ENCODE measurements at places on chromosomes 11 and 22.

- peak; percentile 73 for DNase-seq
Measured at GRCh38 chr11:40597546-40598113, 861.8 kb downstream of the LRRC4C start.

GRCh38 chr11:76284161-76284560, 77.9 kb upstream of the WNT11 start:
- no peak for DNase-seq

- no peak for DNase-seq
Measured at GRCh38 chr11:33689085-33689484, 11.5 kb downstream of the C11orf91 start.

DNA sequence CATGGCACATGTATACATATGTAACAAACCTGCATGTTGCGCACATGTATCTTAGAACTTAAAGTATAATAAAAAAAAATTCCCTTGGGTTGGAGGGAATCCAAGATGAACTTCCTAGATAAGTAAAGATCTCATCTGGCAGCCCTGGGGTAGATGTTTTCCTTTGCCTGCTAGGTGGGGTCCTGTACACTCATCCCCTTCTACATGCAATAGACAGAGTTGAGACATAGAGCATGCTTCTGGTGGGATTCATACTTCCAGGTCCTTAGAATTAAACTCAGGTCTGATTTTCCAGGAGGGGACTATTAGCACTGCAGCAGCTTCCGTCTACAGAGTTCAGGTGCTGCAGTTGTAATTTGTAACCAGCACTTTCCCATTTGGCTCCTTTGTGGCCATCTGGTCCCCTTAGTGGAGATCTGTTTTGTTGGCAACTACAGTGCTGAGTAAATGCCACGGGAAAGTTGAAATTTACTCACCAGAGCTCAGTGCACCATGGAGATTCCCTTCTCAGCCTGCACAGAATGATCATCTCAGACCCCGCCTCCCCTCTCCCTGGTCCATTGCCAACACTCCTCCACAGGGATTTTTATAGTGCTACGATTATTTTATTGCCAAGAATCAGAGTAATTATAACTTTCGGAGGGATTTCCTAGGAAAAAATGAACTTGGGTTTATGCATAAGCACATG, 220.1 kb upstream of the E2F8 start:
- peak; percentile 85 for DNase-seq

DNA sequence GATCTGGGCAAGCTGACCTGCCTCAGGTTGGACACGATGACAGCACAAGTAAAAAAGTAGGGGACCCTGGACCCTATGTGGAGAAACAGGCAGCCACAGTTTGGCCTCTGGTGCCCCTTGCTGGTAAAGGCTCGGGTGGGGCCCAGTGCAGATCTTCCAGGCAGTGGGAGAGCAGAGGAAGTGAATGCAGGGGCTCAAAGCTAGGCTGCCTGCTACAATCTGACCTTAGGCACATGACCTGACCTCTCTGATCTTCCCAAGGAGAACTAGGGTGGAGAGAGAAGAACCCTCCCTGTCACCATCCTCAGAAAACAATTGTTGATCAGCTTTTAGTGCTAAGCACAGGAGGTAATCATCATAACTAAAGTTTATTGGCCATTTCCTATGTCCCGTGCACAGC, 76.5 kb downstream of the PDE2A start:
- no peak for DNase-seq

DNA sequence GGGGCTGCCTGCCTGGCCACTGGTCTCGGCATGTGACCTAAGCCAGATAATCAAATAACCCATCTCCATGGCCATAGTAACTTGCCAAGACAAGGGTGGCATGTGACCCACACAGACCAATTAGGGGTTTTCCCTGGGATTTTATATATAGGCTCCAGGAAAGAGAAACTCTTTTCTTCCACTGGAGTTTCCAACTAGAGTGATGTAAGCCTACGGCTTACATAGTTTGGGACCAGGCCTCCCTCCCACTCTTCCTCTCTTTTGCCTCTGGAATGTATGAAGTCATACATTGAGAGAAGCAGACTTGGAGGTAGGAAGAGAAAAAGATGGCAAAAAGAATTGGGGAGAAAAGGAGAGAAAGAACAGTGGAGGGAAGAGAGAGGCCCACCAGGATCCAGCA, 84.6 kb upstream of the LDLRAD3 start:
- no peak for DNase-seq

DNA sequence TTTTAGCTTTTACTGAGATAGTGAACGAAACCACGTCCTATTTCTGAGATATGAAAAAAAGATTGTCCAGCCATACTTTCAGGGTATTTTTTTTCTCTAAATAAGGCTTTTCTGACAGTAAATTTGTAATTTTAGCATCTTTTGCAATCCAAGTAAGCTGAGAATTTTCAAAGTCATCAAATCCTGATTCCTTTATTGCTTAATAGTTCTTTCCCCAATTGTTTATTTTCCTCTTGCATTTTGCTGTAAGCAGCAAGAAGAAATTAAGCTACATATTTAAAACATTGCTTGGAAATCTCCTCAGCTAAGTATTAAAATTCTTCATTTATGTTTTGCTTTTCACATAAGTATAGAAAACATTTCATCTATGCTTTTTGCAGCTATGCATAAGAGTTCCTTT, 493.3 kb upstream of the CCDC179 start:
- no peak for DNase-seq

DNA sequence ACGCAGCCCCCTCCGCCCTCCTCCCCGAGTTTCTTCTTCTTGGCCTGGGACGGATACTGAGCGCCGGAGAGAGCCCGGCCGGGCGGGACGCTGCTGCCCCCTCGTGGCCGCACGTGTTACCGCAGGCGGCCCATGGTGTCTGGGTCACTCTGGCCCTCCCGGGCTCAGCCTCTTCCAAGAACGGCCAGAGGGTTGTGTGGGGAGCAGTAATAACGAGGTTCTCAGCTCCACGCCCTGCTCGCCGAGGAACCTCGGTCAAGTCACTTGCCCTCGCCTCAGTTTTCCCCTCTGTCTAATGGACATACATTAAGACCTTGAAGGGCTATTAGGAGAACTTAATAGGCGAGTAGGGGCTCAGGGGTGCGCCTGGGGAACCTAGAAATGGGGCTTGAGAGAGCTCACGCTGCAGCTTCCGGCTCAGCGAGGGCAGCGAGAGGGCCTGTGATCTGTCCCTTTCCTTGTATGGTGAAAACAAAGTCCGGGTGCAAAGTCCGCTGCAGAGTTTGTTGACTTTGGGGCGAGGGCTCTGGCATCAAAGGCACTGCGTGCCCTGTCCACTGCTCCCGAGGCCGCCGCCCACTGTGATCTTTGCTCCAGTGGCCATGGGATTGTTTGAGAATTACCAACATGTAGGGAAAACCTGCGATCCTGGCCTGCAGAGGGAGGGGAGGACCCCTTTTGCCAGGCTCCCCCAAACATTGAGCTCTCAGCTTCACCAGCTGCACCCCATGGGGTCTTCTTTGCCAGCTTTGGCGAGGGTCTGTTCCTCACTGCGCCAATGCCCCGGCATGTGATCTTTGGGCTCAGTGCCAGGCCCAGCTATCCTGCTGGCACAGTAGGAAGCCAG, 14.4 kb upstream of the LRP5 start:
- DNase-seq: peak; percentile 37

DNA sequence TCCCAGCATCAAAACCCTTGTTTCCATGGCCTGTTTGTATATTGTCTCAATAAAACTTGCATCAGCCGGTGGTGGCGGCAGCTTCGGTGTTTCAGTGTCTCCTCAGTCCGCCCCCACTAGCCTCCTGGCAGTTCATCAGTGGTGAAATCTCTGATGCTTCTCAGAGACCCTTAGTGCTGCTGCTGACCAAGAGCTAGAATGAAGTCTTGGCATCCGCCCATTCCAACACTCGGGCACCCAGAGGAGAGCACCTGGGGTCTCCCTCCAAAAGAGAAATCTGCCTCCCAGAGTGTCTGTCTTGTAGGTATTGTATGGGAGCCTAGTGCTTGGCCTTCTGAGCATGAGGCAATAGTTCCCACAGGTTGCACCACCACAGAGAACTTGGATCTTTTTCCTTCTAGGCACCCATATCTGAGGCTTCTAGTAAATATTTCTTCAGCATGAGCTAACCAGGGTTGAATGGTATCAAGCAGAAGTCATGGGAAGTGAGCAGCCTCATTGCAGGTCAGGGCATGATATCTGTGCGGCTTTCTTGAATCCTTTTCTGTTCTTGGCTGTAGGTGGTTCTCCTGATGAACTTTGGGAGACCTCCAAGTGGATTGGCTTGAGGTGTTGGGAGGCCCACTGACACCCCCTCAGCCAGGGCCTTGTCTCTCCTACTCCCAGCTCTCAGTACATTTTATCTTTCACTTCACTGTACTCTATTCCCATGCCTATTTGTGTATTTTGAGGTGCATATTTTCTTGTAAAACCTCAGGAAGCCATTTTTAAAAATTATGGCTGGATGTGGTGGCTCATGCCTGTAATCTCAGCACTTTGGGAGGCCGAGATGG, 13.2 kb upstream of the AIFM3 start:
- no peak for DNase-seq

DNA sequence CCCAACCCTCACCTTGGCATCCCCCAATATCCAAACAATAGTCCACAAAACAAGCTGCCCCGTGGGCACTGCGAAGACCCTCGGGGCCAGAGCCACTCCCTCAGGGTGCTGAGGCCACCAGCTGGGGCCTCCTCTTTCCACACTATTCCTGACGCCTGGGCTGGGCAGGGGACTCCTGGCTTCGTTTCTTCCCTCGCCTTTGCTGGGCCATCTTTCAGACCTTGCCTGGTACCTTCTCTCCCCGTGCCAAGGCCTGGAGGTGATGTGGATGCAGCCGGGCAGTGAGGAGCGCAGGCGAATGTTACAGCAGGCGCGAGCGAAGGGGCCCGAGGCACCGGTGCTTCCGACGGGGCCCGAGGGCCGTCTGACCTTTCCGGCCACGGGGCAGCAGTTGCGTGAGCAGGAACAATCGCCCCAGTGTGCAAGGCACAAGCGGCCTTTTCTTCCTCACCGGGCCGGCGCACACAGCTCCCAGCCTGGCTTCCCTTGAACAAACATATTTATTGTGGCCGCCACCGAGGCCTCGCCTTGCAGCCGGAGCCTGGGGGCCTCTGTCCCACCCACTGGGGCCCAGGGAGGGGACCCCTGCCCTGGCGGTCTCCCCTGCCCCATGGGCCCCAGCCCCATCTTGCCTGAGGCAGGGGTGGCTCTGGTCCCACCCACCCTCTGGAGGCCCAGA, 32.6 kb upstream of the KCNQ1OT1 start:
- DNase-seq: no peak

GRCh38 chr22:28016781-28017557, 97.9 kb upstream of the PITPNB start:
- DNase-seq: no peak

DNA sequence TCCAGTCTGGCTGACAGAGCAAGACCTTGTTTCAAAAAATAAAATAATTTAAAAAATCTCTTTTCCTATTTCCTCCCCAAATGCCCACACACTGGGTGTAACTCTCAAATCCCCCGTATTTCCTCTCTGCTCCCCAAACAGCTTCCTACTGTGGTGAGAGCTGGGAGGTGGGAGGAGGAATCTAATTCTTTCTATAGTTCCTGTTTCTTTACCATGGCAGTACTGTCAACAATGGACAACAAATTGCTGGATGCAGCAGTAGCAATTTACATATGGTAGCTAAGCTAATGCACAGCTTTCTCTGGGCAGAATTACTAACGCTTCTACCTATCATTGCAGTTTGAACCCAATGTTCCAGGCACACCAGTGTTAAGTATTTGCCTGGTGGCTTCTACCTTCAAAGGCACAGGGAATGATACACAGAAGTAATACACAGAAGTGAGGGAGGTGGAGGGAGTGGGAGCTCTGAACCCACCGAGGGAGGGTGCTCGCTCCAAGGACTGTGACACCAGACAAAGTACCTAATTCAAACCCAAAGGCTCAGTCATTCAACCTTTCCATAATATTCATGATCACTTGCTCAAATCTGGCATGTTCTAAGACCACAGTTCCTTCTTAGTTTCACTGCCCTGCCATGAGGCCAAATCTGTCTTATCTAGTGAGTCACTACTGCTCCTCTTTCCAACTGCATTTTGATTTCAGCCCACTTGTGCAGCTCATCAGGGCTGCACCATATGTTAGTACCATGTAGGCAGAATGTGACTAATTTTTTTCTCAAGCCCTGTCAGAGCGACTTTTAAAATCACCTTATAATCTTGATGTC, 37.9 kb downstream of the CELF1 start:
- peak; percentile 76 for DNase-seq

GRCh38 chr22:19876941-19877625, 22.4 kb upstream of the GNB1L start:
- no peak for DNase-seq

- DNase-seq: no peak
Measured at GRCh38 chr11:103147627-103148026, 38.4 kb downstream of the DYNC2H1 start.

DNA sequence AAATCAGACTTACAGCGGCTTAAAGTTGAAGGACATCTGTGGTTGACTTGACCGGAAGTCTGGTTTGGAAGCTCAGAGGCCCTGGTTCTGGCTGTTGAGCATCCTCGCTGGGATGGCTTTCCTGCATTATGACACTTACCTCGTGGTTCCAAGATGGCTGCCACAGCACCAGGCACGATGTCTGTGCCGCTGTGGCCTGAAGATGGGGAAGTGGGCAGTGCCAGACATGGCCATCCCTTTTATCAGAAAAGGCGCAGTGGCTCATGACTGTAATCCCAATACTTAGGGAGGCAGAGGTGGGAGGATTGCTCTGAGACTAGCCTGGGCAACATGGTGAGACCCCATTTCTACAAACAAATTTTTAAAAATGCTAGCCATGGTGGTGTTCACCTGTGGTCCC, 40.5 kb downstream of the CD82 start:
- DNase-seq: no peak

GRCh38 chr11:81840380-81840779, 893.3 kb downstream of the FAM181B start:
- no peak for DNase-seq

DNA sequence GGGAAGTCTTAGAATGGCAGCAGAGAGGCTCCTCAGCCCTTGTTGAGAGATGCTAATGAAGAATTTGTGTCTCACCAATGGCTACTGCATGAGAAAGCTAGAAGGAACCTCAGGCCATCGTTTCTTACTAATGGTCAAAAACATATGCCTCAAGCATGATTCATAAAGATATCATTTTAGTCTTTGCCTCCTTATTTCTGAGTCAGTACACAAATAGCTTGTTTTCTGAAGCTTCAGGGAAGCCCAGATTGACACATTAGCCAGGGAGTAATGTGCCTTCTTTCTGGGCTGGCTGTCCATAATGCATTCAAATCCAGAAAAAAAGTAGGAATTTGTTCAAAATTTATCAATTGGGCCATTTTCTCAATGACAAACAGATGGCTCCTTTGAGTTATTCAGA, 169.4 kb upstream of the ZBED5 start:
- no peak for DNase-seq

All from NCI-H446 treated with DMSO at 0.1 percent for 48 hours (cell line).